ENCODE measurements at places on chromosomes 12 and 14.

- DNase-seq = peak; percentile 72
Observed at GRCh38 chr14:104094709-104095425, 9.4 kb downstream of the ASPG start.

DNA sequence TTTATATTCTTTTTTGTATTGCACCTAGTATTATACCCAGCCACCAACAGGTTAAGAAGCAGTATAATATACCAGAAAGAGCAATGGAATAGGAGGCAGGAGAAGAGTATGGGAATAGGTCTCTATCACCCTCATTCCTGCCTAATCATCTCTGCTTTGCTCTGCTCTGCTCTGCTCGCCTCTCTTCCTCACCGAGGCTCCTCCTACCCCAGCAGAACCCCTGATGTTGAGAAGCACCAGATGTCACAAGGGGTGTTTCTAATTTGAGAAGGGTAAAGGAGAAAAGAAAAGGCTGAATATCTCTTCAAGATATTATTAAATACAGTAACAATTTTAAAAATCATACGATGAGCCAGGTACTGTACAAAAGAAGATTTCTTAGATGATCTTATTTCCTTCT lies 89.0 kb downstream of the STON2 start:
- no peak for DNase-seq

DNA sequence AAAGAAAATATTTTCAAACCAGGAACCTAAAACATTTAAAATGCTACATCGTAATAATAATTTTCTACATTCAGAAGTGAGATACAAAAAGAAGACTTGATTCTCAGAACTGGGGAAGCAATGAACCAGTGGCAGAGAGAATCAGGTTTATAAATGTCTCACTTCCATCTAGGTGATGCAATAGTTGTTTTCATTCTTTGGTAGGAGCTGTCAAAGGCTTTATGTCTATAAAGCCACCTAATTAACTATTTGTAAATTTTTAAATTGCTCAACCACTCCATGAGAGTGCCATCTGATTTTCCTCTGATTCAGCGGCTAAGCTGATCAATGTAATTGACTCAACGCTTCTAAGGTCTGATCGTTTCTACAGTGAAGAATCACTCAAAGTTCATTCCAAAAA lies 66.1 kb downstream of the ARMH4 start:
- no peak for DNase-seq

DNA sequence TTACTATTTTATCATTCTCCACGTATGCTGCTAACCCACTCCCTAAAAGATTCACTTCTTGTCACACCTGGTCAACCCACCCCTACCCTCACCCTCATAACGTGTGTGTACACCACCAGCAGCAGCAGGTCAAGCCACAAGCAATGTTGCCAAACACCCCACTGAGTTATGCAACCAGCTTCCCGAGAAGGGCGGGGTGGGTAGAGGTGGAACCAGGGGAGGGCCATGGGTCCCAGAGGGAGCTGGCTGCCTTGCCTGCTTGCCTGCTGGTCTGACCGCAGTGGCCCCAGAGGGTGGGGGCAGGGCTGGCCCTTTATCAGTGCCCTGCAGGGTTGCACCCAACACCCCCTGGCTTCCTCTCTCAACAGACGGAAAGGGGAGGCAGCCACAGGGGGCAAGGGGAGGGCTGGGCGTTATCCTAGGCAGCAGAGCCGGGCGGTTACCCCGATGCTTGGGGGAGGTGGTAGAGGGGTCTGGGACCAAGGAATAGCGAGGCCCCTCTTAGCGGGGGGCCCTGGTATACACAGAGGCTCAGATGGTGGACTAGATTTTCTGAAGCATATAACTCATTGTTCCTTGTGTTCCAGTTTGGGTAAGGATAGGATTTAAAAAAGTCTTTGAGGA lies 3.5 kb upstream of the NFE2 start:
- DNase-seq = peak; percentile 68

DNA sequence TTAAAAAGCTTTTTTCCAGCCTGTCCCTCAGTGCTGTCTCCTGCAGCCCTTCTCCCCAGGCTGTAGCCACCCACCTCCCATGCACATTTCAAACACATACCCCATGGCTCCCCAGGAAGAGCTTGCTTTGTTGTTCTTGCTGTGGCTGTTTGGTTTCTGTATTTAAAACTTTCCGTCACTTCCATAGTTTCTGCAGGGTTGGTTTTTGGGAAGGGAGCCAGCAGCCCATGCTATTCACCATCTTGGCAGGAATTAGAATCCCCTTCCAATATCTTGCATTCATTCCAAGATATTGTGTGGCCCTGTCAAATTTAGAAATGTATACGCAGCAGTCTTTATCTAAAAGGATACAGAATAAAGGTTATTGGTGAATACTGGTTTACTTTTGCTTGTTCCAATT lies 29.6 kb downstream of the CFAP251 start:
- DNase-seq = no peak

DNA sequence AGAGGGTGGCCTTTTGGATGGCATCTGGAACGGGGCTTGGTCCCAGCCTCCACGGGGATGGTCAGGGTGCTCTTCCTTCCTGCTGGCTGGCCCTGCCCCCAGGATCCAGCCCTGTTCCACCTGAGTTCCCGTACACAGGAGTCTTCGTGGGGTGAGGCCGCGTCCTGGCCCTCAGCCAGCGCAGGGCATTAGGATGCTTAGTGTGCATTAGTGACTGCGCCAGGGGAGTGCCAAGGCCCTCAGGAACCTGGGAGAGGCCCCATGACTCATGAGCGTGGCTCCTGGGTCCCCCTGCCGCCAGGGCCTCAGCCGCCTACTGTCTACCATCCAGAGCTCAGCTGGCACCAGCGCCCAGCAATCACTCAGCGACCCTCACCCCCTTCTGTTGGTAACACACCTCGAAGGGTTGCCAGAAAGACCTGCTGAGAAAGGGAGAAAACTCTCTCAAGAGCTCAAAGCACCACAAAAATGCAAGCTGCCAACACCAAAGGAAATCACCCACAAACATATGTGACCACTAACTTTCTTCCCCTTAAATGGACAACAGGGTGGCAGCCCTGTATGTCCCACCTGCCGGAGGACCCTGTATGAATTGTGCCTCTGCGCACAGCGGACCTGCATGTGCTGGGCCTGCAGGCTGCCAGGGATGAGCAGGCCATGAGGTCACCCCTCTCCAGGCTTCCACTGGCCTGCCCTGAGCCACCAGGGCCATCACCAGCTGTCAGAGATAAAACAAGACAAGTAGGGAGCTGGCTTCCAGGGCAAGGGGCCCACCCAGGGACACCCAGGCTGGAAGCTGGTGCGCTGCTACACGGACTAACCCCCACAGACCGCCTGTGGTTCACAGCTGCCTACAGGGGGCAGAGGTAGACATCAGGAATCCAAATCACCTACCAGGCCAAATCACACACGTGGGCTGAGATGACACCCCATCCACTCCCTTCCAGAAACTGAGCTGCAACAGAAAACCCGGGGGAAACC lies 28.7 kb downstream of the CCDC85C start:
- no peak for DNase-seq

DNA sequence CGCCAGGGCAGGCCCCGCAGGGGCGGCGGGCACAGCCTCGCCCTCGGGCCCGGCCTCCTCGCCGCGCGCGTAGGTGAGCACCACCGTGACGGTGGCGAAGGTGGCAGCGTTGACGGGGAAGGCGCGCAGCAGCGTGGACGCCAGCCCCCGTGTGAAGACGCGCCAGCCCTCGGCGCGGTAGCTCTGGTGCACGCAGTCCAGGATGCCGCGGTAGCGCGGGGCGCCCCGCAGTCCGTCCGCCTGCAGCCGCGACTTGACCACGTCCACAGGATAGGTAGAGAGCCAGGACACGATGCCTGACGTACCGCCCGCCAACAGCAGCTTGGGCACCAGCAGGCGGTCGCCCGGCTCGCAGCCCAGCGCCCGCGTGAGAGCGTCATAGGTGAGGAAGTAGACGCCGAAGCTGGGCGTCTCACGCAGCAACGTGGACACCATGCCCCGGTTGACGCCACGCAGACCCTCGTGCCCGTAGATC lies 13.9 kb downstream of the SLC25A29 start:
- no peak for DNase-seq

- DNase-seq = no peak
Observed at GRCh38 chr14:57212919-57213318, 55.8 kb downstream of the EXOC5 start.

GRCh38 chr14:57999471-57999870 lies 133.6 kb upstream of the SLC35F4 start:
- DNase-seq = no peak

DNA sequence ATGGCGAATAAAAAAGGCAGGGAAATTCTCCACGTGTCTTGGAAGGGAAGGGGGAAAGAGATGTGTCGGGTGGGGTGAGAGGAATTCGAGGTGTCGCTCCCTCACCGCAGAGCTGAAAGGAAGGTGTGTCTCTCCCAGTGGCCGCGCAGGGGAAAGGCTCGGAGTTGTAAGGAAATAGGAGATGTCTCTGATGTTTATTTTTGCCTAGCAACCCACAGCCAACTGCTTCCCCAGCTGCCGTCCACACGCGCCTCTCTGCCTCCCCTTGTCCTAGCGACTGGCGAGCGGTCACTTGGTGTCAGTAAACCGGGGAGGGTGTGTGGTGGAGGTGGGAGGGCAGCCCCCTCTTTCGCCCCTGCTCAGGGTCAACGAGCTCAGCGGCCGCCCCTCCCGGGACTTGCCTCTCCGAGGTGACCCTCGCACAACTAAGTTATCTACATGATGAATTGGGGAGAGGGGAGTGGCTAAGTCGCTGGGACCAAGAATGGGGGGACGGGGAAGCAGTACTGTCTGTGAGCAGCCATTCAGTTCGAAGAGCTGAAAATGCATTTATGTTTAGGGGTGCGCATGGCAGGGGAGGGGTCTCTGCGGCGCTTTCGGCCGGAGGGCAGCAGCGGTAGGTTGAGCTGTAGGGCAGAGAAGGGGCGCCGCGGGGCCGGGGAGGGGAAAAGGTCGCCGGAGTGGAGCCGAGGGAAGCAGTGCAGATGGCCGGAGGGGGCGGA lies 585 bp upstream of the DYRK2 start:
- DNase-seq = peak; percentile 51

Measured in T-helper 2 cell (primary cell).